ENCODE measurements at places on chromosomes 2 and 18. TPM values are rescaled to one million over a fixed set of nuclear protein-coding genes. Genes with fewer than 3 reads are reported as not detected.

DNA sequence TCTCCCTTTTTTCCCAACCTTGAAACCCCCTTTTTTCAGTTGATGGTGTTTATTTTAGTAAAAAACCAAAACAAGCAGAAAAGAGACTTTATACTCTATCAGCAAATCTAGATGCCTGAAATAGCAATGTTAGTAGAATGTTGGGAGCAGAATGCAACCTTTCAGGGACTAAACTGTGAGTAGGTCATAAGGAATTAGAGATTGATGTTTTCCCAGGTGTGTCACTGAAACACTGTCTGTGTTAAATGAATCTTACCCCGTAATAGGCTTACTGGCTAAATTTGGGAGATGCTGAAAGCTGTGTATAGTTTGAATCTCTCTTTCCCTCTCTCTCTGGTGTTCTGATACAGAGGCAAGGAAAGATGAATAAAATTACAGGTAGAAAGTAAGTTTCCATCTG is 43.8 kb downstream of the AGFG1 start:
- no peak for DNase-seq

DNA sequence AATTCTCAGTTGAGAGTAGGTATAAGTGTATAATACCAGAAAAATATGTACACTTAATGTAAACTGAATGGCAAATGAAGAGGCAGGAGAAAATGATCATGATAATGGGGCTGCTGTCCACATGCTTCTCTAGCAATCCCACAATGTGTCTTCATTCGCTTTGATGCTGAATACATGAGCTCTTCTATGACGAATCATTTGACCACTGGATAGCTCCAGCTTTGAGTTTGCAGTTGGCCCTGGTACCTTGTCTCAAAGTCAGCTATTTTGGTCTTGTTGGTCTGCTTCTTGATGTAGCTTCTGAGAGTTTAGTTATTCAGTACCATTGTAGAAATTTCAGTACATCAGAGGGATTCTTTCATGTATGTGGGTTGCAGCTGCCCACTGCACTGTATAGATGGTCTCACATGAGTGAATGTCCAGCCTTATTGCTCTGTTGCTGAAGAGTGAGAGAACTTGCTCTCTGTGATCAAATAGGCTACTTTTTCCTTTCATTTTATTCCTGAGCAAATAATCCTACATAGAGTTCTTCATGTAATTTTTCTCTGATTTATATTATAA is 105.1 kb downstream of the TTC27 start:
- DNase-seq: no peak

DNA sequence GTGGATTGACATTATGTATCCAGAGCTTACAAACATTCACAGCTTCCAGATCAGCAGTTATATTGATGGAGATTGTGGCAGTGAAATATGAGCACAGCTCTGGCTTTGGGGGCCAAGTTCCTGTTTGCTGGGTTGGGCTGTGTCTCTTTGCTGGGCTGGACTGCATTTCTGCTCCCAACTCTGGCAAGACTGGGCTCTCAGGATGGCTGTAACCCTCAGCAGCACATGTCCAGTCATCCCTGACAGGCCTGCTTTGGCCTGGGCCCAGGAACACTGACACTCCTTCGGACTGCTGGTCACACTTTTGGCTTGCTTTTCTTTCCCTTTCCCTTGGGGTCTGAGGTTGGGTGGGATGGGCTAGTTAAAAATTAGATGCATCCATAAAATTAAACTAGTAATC is 17.9 kb upstream of the VPS4B start:
- DNase-seq: no peak

DNA sequence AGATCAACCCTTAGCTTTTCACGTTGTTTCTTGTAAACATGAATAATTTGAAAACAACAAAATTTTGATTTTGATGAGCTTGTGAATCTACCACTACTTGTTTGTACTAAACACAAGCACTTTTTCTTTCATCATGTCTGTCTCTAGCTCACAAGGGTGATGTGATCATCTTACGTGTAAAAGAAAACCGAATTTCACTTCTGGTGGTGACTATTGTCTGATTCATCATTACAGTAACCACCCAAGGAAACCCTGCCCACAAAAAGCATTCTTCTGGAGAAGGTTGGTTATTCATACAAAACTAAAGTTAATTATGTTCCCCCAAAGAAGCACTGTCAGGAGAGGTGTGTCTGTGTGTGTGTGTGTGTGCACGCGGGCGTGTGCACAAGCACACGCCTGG is 285.4 kb downstream of the ZNF516 start:
- DNase-seq: no peak

The CERKL gene
- 2.0 TPM for polyA plus RNA-seq

The DNAJB2 gene
- 20.1 TPM for polyA plus RNA-seq

GRCh38 chr2:186934420-186934819 is 85.5 kb upstream of the ZSWIM2 start:
- DNase-seq: no peak

DNA sequence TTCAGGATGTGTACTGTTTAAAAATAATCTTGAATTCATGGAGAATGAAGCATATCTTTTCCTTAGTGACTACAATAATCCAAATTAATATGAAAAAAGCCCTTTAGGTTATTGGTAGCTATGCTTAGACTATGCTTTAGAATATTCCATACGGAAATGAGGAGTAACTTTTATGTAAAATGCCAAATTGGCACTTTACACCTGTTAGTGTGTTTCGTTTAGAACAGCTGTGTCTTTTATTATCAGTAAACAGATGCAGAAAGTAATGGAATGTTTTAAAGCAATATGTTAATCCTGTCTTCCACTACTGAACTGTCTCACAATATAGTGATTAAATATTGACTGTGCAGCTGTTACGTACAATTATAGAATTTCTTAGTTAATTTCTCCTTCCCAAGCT is 129.6 kb downstream of the PMS1 start:
- no peak for DNase-seq

GRCh38 chr2:16642088-16642487 is 23.5 kb downstream of the CYRIA start:
- no peak for DNase-seq

DNA sequence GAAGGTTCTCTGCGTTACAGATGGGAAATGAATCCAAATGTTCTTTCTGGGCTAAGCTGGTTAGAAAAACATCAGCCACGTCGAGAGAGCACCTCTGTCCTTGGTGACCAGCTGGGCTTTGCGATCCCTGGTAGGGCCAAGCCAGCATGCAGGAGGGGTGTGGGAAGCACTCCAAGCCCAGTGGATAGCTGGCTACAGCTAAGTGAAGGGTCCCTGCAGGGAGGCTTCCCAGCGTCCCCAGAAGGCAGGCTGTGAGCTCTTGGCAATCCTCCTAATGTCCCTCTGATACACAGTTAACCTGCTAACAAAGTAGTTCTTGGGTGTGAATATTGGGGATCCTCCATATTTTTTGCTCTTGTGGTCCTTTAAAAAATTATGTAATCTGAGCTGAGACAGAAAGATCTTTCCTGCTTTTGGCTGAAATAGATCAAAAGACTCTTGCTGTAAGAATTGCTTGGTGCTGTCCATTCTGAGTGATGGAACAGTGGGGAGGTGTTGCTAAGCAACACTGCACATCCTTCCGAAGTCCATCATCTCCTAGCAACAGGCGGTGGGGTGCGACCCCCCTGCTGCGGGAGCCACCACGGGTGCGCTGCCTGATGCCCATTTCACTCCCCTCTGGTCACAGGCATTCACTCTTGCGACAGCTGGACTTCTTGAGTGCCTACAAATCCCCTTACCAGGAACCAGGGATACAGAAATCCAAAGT is 88.5 kb upstream of the UXS1 start:
- DNase-seq: no peak

The C2orf81 gene
- polyA plus RNA-seq: 0.76 TPM

Measured in hepatocyte (in vitro differentiated cells).